ENCODE measurements at places on chromosomes 1 and 21. TPM values are rescaled to one million over a fixed set of nuclear protein-coding genes. Genes with fewer than 3 reads are reported as not detected.

ZNF695 gene
- not detected for total RNA-seq

NPHS2 gene
- total RNA-seq = not detected

DNA sequence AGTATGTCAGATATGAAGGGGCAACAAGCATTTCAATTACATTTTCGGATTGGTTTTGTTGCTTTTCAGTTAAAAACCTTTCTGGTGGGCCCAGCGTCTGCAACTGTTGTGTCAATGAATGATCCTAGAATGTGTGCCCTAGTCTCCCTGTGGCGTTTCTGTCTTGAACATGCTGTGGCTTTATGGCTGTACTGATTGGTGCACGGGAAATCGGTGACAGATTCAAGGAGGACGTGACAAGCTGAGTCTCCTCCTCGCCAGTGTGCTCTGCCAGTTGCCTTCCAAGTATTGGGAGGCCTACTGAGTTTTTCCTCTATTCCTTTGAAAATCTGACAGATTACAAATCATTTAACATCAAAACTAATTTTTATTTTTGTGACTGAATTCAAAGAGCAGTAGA lies 127.6 kb downstream of the ZP4 start:
- H3K27me3 ChIP-seq = no peaks in the 10 kb centered on the region
- DNase-seq = no peak
- no peaks in the 10 kb centered on the region for H3K4me1 ChIP-seq

DNA sequence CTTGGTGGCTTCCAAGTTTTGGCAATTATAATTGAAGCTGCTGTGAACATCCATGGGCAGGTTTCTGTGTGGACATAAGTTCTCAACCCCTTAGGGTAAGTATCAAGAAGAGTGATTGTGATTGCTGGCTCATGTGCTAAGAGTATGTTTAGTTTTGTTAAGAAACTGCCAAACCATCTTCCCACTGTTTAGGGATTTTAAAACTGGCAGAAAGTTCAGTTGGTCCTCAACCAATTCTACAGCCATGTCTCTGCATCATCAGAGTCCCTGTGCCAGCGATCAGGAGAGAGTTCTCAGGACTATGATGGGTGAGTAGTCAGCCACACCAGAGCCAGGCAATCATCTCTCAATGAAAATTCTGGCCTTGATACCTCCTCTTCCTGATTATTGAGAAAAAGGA lies 193.8 kb downstream of the ZC3H11B start:
- no peak for DNase-seq
- no peak overlapping the region for H3K4me3 ChIP-seq
- no peaks in the 10 kb centered on the region for H3K36me3 ChIP-seq
- H3K27me3 ChIP-seq = no peaks in the 10 kb centered on the region
- no peak overlapping the region for H3K27ac ChIP-seq

DNA sequence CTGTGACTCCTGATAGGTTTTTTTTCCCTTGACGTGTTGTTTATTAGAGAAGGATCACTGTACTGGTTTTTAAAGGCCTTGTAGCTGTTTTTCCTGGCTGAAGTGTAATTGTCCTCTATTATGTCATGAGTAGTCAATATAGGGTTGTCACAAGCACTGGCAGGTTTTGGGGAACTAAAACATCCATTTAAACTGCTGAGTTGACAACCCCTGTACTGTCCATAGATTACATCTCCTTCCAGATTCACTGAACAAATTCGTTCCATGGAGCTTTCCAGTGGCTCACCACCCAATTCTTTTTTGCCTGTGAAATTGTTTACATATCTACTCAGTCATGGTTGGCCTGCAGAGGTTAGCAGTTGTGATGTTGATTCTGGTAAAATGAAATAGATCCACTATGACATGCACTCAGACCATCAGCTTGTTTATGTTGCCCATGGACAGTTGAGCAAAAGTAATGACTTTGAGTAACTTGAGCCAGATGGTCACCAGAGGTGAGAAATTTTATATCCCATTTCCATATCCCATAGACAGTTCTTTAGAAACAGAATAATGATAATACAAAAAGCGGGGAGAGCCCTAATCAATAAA lies 59.9 kb upstream of the QSOX1 start:
- H3K4me1 ChIP-seq = peaks cover 7% of the 10 kb centered on the region
- H3K27ac ChIP-seq = no peak overlapping the region
- no peaks in the 10 kb centered on the region for H3K27me3 ChIP-seq
- no peak overlapping the region for H3K4me3 ChIP-seq
- H3K36me3 ChIP-seq = peaks cover 85% of the 10 kb centered on the region
